ENCODE measurements at places on chromosomes 12 and 14.
A peak's percentile ranks its signal among the peaks of the same experiment; 100 is the strongest.

DNA sequence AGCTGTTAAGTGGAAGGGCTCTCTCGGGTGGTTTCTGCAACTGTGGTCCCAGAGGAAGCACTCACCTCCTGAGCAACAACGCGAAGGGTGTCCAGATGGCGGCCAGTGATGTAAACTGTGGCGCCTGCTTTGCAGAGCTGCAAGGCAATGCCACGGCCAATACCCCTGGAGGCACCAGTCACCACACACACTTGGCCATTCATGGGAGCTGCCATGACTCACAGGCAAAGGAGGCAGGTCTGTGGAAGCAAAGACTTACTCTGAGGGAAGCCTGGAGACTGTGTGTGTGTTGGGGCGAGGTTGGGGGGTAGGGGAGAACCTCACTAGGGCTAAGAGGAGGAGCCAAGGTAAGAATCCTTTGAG, 707 bp downstream of the DHRS1 start:
- ATAC-seq, result peak; percentile 66

DNA sequence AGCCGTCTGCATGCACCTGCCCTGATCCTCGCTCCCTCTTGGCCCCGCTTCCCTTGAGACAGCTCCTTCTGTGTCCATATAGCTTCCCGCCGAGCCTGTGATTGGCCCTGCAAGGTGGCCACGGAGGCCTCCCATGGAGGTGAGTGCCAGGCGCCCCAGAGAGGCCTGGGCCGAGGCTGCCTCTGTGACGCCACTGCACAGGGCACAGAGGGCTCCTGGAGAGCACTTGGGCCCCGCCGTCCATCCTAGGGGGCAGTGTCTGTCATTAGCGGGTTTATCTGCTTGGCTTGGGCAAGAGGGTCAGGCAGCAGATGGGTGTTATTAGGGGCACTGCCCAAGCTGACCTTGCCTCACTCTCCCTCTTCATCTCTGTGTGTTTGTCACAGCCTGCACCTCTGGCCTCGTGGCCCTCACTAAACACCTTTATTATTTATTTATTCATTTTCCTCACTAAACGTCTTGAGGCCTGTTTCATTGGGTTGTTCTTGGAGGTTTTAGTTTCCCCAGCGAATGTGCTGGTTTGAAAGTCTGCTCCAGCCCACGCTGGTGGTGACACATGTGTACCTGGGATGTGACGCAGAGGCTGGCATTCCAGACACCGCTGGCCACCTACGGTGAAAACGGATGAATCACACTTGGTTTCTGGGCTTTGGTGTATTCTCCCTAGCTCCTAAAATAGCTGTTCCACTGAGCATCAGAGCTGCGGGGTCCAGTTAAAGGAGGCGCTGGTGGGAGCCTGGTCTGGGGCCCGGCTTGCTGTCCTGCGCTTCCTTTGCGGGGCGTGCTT, 5.9 kb downstream of the ZFYVE21 start:
- ATAC-seq, result no peak

GRCh38 chr12:80710727-80711449, 3.5 kb downstream of the MYF6 start:
- peak; percentile 40 for ATAC-seq

DNA sequence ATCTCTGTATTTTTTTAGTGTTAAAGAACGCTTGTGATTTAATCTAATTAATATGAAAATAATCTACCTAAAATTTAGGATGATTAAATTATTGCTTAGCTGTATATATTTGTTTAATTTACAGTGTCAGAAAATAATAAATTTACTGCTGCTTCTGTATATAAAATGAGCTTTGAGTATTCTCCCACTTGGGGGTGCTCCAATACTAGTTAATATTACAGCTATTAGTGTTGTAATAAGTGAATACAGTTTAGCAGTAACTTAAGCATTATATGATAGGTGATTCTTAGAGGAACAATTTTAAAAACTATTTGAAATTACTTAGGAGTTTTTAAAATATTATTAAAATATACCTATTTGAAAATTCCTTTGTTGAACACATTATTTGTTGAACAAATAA, 62.2 kb downstream of the PAPOLA start:
- ATAC-seq, result no peak

DNA sequence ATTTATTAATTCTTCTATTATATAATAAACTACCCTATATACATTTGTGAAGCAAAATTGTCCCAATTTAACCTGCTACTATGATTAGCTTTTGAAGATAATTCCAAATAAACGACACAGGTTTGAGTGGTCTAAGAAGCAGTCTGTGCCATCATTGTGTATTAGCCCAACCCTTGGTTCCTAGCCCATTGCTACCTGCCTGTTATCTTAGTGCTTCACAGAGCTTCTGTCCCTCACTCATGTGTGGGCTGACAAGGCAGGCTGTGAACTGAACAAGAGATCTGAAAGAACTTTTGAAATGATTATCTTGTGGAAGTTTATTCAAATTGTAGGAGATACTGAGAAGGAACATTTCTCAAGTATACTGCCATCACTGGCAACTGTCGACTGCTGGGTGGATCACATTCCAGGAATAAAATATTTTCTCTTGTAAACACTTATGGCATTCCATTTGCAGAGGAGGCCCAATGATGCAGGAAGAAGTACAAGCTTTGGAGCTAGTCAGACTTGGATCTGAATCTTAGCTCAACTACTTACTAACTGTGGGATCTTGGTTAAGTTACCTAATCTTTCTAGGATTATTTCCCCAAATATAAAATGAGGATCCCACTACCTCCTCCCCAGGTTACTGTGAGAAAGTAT, 7.8 kb upstream of the MTERF2 start:
- peak; percentile 88 for ATAC-seq

GRCh38 chr14:54489731-54490444, 1.1 kb upstream of the GMFB start:
- no peak for ATAC-seq

DNA sequence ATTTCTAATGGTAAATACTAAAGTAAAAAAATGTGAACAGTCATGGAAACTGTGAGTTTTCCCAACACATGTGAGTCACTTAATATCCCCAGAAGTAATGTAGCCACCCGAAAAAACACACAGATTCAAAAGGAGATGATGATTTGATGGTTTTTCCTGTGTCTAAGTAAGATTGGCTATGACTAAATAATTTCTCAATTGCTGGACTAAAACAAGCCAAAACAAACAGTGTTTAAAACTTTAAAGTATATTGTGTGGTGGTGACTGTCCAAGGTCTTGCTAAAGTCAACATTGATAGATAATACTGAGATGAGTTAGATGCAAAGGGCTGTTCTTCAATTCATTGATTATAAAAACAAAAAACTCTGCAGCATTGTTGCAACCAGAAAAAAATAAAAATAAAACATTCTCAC, 89.6 kb upstream of the SOX5 start:
- no peak for ATAC-seq

- ATAC-seq, result no peak
Observed at GRCh38 chr14:75476274-75476995, 45.8 kb upstream of the BATF start.

GRCh38 chr12:124719231-124719630, 144.4 kb downstream of the SCARB1 start:
- ATAC-seq, result no peak

- no peak for ATAC-seq
Observed at GRCh38 chr12:52517005-52517835, 3.0 kb downstream of the KRT5 start.

DNA sequence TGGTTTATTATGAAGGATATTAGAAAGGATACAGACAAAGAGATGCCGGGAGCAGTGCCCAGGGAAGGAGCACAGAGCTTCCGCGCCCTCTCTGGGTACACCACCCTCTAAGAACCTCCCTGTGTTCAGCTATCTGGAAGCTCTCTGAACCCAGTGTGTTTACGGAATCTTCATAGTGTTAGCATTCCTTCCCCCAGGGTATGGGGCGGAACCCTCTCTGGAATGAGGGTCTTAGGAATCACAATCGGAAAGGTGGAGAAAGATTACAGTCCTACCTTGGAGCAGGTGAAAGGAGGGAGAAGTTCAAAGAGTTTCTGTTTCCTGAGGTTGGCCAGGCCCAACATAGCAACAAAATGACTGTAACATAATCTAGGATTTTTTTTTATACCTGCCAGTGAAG, 6.8 kb upstream of the NUDT4 start:
- no peak for ATAC-seq

DNA sequence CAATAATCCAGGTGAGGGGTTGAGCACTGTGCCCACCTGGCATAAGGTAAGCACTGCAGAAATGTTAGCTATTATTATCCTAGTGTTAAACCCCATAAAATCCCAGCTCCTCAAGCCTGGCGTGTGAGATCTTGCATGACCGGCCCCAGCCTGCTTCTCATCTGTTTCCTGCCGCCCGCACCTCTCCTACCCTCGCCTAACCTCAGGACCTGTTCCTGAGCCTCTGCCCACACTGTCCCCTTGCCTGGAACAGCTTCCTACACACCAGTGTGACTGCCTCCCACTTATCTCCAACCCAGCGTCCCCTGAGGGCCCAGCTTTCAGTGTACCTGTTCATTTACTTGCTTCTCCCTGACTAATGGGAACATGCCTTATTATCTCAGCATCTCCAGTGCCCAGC, 24.7 kb downstream of the ISCA2 start:
- ATAC-seq, result no peak

- ATAC-seq, result no peak
Observed at GRCh38 chr14:29741909-29742401, 185.7 kb downstream of the PRKD1 start.

- no peak for ATAC-seq
Observed at GRCh38 chr14:103863245-103863644, 15.9 kb upstream of the PPP1R13B start.

DNA sequence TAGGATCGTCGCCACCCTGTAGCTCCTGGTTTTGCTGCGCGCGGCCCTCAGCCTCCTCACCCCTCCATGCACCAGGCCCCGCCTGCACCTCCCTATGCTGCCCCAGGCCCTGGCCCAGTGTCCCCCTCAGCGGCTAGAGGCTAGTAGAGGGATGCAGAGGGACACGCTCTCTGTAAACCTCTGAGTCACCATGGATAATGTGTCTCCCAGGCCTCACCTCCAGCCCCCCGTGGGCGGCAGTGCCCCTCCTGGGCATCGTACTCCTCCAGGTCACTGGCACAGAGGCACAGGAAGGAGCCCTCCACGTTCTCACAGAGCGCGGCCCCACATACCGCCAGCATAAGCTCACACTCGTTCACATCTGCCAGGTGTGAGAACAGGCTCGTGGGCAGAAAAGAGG, 12.3 kb downstream of the ISCA2 start:
- no peak for ATAC-seq

GRCh38 chr14:67982711-67983608, 163.4 kb downstream of the RAD51B start:
- no peak for ATAC-seq

DNA sequence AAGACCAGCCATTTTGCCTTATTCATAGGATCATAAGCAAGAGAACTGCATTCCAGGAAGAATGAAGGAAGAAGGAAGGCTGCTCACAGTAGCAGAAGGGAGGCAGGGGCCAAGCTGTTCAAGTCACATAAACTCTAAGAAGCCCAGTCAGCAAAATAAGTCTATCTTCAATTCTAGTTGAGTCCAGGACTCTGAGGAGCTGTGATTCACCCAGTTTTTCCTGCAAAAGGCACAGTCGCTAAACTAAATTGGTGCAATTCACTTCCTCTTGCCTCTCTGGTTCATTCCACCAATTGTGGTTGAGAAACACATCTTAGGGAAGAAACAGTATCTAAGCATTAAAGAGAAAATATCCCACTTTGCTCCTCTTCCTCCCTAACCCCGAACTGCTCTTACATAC, 9.8 kb downstream of the ZNF641 start:
- no peak for ATAC-seq

- ATAC-seq, result no peak
Observed at GRCh38 chr14:30387871-30388270, 171.1 kb upstream of the G2E3 start.

DNA sequence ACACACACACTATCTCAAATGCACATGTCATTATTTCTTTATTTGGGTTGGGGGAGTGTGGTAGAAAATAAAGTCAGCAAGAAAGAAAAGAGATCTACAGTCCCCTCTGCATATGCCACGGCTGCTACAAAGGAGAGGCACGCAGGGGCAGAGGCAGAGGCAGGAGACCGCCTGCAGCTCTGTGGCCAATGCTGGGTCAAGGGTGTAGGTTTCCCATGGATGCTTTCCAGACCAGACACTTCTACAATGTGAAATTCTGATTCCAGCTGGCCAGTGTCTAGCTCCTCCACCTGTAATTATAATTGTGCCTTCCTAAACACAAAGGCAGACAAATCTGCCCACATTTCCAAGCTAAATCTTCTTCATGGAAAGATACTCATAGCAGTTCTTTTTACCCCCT, 19.2 kb downstream of the VPS37B start:
- ATAC-seq, result no peak

GRCh38 chr12:74644681-74645080, 107.0 kb downstream of the ATXN7L3B start:
- no peak for ATAC-seq

- ATAC-seq, result no peak
Observed at GRCh38 chr14:44609876-44610510, 102.9 kb upstream of the FSCB start.

GRCh38 chr12:121059031-121059898, 20.2 kb upstream of the OASL start:
- ATAC-seq, result no peak

GRCh38 chr14:32985866-32986265, 47.2 kb downstream of the NPAS3 start:
- no peak for ATAC-seq

DNA sequence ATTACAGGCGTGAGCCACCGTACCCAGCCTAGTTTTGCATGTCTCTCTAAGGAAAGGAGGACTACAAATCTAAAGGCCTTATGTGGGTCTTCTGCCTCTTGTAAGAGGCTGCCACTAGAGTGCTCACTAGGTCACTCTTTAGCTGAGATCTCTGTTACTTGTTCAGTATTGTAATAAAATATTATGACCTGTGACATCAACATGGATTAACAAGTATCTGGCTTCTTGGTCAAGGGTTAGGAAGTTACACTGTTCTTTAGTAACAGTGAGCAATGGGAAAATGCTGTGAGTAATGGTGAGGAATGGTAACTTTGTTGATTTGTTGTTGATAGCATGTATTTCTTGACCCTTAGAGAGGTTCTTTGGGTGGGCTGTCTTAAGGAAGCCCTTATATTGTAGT, 50.5 kb downstream of the ERC1 start:
- no peak for ATAC-seq

DNA sequence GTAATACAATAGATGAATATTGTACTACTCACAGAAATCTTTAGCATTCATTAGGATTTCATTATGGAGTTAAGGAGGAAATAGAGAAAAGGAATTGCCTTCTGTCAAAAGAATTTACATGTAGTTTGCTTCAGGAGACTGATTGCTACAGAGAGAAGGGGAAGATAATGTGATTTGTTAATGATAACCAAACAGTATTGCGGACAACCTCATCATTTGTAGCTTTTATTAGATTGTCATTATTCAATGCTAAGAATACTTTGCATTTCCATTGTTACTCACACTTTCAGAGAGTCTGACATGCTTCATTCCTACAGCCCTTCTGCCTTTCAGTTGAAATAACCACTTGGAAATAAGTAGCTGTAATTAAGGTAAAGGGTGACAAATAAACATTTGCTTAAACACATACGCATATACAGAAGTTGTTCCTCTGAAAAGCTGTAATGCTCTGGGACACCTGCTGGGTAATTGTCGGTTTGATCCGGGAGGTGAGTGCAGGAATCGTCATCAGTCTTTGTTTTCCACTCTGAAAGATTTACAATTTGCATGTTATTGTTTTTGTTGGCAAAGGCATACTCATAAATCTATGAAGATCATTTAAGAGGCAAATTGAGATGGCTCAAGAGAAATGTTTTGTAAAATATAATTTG, 600.2 kb downstream of the TRHDE start:
- ATAC-seq, result no peak

All from SK-N-SH treated with all-trans-retinoic acid at 6 μM for 48 hours (cell line).